Activated CD4-positive, CD25-positive, alpha-beta regulatory T cell treated with anti-CD3 and anti-CD28 coated beads, Interleukin-2, amount 50 U/mL, for 24 hours (primary cell): ENCODE measurements at places on chromosomes 1 and 21.
A peak's percentile ranks its signal among the peaks of the same experiment; 100 is the strongest.

- no peak for ATAC-seq
Observed at GRCh38 chr1:167984886-167985489, 48.1 kb upstream of the MPC2 start.

GRCh38 chr1:9363061-9363471 is 70.4 kb downstream of the SPSB1 start:
- no peak for ATAC-seq

GRCh38 chr1:204503913-204504519 is 9.4 kb upstream of the PIK3C2B start:
- no peak for ATAC-seq

DNA sequence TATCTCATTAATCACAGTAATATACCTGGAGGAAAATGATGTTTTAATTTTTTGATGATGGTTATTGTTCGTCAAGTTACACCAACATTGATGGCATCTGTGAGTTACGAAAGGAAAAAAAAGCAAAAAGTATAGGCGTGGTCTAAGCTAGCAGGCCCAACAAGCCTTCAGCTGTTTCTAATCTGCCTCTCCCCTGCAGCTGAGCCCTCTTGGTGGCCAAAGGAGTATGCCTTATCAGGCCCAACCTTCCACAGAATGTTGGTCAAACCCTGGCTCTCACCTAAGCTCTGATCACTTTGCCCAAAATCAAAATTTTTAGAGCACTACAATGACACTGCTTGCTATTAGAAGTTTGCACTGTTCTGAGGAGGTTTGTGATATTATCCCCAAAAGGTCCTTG is 4.9 kb downstream of the C1orf105 start:
- no peak for ATAC-seq

DNA sequence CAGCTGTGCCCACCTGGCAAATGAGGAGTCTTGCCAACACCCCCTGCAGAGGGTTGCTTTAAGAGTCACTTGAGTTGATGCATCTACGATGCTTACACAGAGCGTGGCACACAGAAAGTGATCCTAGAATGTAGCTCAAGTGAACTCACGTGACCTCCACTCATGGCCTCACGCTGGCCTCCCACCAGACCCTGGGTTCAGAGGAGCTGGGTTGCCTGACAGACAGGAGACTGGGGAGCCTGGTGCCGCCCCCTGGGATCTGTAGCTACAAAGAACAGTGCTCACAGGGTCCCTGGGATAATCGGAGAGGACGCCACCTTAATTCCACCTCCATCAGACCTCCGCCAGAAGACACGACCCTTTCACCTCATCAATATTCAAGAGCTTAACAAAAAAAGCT is 81.4 kb upstream of the CASZ1 start:
- no peak for ATAC-seq

GRCh38 chr1:115536279-115536816 is 105.4 kb upstream of the VANGL1 start:
- ATAC-seq = no peak

- no peak for ATAC-seq
Observed at GRCh38 chr1:150118716-150119115, 31.0 kb upstream of the PLEKHO1 start.

- ATAC-seq = peak; percentile 25
Observed at GRCh38 chr1:25641931-25642573, 25.5 kb downstream of the MAN1C1 start.

- no peak for ATAC-seq
Observed at GRCh38 chr1:106603616-106604015, 452.9 kb upstream of the PRMT6 start.

DNA sequence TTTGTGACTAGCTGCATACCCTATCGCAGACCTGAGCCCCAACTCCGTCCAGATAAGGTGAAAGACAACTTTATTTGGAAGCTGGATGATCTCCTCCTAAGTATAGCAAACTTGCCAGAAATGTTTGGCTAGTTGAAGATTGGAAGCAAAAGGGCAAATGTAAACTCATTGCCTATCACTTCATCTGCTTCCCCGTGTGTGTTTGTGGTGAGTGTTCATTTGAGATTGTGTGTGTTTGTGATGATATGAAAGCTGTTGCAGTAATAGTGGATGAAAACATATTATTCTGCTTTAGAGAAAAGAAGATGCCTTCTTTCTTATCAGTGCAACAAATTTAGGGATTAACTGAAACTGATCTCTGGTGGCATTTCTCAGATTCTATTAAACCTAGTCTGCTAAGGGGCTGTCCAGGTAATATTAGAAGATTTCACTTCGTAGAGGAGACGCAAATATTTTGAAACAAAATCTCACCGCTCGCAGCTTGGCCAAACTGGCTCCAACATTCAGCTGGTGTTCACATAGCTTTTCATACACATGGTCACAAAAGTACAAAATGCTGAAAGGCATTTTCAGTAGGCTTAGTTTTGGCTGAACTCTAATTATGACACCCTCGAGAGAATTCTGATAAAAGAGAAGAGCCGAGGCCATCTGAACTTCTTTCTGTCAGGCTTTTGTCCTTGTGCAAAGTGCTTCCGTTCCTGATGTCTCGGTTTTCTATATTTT is 1.1 kb downstream of the TBX19 start:
- no peak for ATAC-seq

DNA sequence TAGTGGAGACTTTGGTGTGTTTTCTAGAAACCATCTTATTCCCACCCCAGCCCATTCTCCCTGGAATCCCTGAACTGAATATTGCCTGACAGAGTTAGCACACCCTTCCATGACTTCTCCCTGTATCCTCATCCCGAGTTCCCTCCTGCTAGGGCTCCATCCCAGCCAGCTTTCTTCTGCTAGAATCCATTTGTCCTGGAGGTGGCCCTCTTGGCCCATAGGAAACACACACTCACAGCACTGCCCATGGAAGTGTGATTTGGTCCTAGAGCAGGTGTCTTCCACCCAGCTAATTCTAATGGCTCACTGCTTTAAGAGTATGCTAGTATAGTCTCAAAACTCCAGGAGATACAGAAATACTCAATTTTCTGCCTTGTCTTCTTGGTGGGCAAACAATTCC is 4.1 kb downstream of the KRTAP15-1 start:
- ATAC-seq = no peak

- ATAC-seq = peak; percentile 19
Observed at GRCh38 chr1:25619101-25619890, 2.7 kb downstream of the MAN1C1 start.
